Lung microvascular endothelial cell (primary cell): ENCODE measurements at places on chromosomes 3 and 15.

GRCh38 chr3:192597506-192597905, 129.8 kb downstream of the FGF12 start:
- DNase-seq = no peak

DNA sequence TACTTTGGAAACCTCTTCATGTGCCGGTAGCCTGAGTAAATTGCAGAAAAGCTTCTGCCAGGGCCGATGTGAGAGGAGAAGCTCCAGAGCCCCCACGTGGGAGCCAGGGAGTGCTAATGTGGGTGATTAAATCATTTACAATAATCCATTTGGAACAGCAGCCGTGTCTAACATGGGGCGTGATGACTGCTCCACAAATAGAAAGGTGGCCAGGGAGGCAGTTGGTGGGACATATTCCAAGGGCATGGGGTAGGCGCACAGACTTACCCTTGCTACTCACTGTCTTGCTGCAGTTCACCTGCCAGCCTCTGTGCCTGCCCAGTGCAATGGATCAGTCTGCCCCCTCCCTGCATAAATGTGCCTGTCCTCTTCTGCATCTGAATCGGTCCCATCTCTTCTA, 39.3 kb upstream of the INSYN1 start:
- no peak for DNase-seq

DNA sequence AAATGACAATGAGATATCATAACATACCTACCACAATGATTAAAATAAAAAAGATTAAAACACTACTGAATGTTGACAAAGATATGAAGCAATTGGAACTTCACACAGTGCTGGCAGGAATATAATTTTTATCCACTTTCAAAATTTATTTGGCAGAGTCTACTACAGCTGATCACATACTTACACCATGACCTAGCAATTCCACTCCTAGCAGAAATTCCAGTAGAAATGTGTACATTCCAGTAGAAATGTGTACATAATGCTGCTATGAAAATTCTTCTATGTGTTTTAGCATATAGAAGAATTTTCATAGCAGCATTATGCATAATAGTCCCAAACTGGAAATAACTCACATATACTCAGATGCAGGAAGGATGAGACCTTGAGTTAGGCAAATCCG, 43.5 kb downstream of the IFT57 start:
- no peak for DNase-seq

DNA sequence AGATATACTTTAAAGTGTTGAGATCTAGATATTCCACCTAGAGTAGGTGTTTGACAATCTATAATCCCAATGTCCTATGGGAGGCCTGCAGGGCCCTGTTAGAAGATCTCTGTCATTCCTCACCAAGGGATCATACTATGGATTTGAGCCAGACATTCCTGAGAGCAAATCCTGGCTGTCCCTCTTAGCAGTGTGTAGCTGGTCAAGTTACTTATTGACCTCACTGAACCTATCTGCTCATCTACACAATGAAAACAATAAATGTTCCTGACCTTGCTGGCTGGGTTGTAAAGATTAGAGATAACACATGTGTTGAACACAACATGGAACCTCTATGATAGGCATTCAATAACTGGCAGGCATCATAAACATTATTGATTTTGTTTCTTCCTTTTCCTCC, 265.6 kb upstream of the ATP11B start:
- peak; percentile 9 for DNase-seq

DNA sequence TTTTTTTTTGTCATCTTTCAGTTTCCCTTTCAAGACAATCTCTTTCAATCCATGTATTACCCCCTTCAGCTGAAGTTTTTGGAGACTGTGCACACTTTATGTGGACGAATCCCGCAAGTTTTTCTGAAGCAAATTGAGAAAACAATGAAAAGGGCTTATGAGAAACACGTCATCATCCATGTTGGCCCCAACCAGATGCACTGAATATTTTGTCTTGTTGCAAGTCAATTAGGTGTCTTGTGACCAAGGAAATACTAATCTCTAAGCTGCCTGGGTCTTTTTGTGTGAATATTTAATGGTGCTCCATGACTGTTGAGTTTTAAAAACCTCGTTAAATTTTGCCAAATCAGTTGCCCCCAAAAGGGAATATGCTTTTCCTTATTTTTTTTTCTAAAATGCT, 21.7 kb upstream of the PPP4R2 start:
- no peak for DNase-seq

GRCh38 chr3:126023390-126023789, 54.4 kb downstream of the ROPN1B start:
- no peak for DNase-seq

GRCh38 chr3:168860028-168860427, 764.3 kb upstream of the GOLIM4 start:
- no peak for DNase-seq

DNA sequence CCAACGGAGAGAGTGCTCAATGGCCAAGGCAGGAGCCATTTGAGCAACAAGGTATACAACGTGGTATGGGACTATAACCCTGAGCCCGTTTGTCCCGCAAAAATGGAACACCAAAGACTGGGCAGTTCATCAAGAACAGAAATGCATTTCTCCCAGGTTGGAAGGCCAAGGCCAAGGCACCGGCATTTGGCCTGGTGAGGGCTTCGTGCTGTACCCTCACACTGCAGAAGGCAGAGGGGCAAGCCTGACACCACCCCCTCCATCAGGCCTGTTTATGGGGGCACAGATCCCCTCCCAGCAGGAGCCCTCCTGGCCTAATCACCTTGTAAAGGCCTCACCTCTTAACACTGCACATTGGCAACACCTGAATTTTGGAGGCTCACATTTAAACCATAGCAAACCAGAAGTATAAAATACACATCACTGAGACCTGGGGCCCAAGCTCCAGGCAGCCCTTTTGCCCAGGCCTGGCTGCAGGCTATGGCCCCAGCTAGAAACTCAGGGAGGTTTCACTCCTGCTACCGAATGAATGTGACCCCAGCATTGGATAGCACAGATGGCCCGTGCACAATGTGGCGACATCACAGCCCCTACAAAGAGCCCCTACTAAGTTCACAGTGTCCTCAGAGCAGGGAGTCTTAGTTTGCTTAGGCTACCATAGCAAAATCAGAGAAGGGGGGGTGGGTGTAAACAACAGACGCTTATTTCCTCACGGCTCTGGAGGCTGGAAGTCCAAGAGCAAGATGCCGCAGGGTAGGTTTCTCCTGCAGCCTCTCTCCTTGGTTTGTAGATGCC, 47.1 kb downstream of the KLF15 start:
- DNase-seq = no peak

- DNase-seq = no peak
These were observed 54.5 kb downstream of the RGMA start for GRCh38 chr15:93034512-93034911.

- peak; percentile 20 for DNase-seq
These were observed 196.4 kb downstream of the RORA start for GRCh38 chr15:61032600-61033286.

- peak; percentile 21 for DNase-seq
These were observed 52.1 kb downstream of the DNAH1 start for GRCh38 chr3:52367891-52368880.

- DNase-seq = no peak
These were observed 15.0 kb downstream of the ACAA1 start for GRCh38 chr3:38121832-38122461.

- peak; percentile 63 for DNase-seq
These were observed 49.7 kb upstream of the SCAANT1 start for GRCh38 chr3:63961891-63962290.

- DNase-seq = no peak
These were observed 8.3 kb downstream of the LRRC2 start for GRCh38 chr3:46557814-46558183.

DNA sequence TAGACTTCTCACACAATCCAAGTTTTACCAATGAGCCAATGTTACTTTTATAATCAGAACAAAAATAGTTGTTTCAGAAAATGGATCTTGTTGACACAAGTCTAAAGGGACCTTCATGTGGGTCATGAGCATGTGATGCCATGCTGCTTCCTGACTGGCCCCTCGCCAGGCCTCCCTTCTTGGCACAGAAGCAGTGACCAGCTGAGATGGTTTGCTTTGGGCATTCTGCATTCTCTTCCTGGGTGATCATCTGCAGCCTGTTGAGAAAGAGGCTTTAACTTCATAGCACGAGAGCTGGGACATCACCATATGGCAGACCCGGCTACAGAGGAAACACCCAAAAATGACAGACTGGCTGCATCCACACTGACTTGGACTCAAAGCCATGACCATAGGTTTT, 45.7 kb downstream of the TGM4 start:
- no peak for DNase-seq

- DNase-seq = peak; percentile 44
These were observed 136.7 kb upstream of the TLE3 start for GRCh38 chr15:70234256-70234905.

- no peak for DNase-seq
These were observed 348.5 kb upstream of the ROBO1 start for GRCh38 chr3:80116281-80116680.

- peak; percentile 73 for DNase-seq
These were observed 17.7 kb downstream of the PTH1R start for GRCh38 chr3:46895204-46895660.

GRCh38 chr3:153422314-153422713, 260.3 kb downstream of the RAP2B start:
- no peak for DNase-seq

DNA sequence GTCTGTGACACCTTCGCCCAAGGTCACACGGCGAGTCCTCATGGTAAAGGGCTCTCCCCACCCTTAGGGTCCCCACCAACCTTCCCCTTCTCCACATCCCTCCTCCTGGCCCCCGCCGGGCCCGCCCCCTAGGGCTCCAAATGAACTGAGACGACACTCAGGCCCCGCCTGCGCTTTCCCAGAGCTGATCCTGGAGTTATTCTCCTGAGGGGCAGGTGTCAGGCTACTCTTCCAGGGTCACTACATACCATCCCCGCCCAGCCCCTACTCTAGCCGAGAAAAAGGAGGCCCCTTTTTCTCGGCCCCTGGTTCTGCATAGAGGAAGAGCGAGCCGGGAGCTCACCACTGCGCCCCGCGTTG, 292 bp downstream of the USP4 start:
- DNase-seq = no peak

GRCh38 chr3:157660847-157661246, 157.6 kb upstream of the VEPH1 start:
- no peak for DNase-seq

- no peak for DNase-seq
These were observed 9.0 kb downstream of the C2CD4A start for GRCh38 chr15:62075595-62076277.

DNA sequence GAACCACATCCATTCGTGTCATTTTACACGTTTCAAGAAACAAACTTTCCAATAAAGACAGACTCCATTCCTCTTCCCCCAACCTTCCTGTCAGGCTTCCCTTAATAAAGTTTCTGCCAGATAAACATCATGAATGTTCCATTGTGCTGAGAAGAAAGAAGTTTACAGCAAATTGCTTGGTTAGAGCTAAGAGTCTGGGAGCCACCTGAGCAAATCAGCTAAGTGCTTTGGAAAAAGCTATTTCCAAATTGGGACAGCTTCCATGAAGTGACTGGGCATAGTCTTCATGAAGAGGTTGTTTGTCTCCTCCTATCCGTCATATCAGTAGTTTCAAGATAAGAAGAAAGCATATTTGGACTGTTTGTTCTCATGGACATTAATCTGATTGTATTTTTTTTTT, 77.0 kb downstream of the MAGI1 start:
- DNase-seq = peak; percentile 75

DNA sequence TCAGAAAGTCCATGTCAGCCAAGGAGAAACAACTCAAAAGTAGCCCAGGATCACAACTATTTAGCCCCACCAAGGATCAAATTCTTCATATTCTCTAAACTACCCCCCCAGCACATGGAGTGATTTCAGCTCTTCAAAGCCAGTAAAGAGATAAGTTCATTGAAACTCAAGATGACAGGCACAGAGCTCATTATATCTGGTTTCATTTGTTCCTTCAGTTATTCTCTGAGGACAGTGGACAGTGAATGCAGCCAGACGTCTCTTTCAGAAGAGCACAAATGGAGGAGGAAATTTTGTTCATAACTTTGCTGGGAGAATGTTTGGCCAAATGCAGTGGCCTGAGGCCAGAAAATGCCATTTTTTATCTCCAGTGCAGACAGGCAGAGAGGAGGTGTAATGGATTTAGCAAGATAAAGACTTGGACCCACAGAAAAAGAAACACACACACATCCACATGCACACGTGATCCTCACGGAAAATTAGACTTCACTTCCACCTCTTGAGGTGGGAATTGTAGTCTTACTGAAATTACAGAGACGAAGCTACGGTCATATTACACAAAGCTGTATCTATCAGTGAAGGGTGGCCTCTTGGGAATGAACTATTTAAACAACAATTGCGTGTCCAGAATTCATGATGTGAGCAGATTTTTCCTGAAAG, 64.6 kb downstream of the HES1 start:
- no peak for DNase-seq

- DNase-seq = no peak
These were observed 193.6 kb downstream of the EPHB1 start for GRCh38 chr3:134988666-134989065.

DNA sequence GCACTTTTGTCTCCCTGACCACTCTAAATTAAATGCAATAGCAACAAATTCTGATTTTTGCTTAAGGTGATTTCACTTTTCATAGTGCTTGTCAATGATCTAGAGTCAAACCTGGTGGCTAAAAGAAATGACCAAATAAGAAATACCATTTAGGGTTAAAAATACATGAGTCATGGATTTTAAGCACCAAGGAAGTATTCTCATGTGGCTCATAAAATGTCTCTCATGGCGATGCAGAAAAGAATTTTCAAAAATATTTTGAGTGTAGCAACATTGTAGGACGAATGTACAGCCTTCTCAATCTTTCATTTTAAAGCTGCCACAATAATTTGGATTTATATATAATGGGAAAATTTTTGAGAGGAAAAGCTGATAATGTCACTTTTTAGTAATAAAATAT, 193.6 kb downstream of the EPHA3 start:
- DNase-seq = no peak

GRCh38 chr3:136645915-136646314, 106.3 kb downstream of the STAG1 start:
- no peak for DNase-seq

- no peak for DNase-seq
These were observed 341.6 kb upstream of the WNT5A start for GRCh38 chr3:55828712-55829111.

- no peak for DNase-seq
These were observed 181.0 kb downstream of the NSMCE3 start for GRCh38 chr15:29088666-29089065.
